D721Med (cell line): ENCODE measurements at places on chromosomes 7 and 10.

DNA sequence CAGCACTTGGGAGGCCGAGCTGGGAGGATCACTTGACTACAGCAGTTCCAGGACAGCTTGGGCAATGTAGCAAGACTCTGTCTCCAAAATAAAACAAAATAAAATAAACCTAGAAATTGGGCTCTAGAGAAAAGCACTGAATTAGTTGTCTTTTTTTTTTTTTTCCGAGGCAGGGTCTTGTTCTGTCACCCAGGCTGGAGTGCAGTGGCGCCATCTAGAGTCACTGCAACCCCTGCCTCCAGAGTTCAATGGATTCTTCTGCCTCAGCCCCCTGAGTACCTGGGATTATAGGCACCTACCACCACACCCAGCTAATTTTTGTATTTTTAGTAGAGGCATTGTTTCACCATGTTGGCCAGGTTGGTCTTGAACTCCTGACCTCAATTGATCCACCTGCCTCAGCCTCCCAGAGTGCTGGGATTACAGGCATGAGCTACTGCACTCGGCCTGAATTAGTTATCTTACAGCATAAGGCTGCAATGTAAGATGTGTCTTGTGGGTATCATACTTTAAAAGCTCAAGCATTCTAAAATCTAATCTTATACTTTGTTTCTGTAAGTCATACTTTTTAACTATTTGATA lies 12.8 kb downstream of the MEIG1 start:
- no peak for DNase-seq

GRCh38 chr7:99027841-99028240 lies 116.1 kb downstream of the SMURF1 start:
- no peak for DNase-seq

DNA sequence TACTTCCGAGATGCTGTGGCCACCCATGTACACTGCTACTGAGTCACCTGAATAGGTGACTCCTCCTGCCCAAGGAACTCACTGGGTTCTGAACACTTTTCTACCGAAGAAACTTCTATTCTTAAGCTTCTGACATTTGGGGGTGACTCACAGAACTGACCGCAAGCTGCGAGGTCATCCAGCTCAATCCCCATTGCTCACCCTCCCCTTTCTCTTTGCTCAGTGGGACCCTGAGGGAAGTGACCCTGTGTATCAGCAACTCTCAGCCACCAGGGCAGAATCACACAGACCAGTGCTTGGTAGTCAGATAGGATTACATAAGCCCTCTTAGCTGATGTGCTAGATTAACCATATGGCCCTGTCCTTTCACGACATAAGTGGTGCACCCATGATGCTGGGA lies 46.3 kb downstream of the INSYN2A start:
- no peak for DNase-seq

- no peak for DNase-seq
These were observed 4.5 kb upstream of the MICALL2 start for GRCh38 chr7:1463676-1464223.

GRCh38 chr10:27643301-27643700 lies 102.3 kb downstream of the MKX start:
- no peak for DNase-seq

DNA sequence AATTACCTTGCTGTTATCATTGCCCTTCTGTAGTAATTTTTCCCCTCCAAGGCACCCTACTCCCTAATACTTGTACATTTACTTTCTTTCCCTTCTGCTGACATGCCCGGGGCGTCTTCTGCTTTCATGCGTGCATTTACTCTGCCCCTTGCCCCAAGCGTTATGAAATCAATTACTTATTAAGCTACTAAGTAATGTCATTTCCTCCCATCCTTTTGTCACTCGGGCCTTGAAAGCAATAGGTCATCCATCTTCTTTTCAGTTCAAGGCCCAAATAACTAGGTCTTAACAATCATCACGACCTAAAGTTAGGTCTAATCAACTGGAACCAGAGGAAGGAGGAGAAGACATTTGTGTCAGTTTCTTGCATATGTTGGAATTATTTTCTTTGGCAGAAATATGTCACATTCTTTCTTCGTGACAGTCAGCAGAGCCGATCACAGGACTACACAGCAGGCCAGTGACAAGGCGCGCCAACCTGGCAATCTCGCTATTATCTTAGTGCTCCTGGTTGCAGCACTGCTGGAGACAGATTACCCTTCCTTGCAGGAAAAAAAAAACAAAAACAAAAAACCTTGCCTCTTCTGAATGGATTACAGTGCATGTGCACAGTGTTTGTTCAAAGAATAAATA lies 179.2 kb downstream of the RELN start:
- no peak for DNase-seq

GRCh38 chr7:134246761-134247160 lies 70.0 kb downstream of the SLC35B4 start:
- no peak for DNase-seq

DNA sequence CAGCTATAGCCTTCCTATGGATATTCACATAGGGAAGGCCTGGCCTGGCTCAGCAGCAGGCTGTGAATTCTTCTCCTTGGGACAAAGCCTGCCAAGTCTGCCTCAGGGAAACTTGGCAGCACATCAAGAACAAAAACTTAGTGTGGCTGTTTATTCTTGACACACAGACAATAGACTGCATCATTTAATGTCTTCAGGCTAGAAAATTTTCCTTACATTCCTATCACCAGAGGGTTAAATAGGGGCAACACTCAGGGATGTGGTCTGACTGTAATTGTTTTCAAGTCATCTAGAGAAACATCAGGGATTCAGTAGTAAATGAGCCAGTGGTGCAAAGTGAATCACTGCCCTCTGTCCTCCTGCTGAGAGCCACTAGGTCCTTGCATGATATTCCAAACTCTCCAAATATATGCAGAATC lies 137.3 kb downstream of the SEMA3C start:
- no peak for DNase-seq

- DNase-seq = no peak
These were observed 45.3 kb upstream of the SP8 start for GRCh38 chr7:20831956-20832355.
